ENCODE measurements at places on chromosomes 16 and 17.
A peak's percentile ranks its signal among the peaks of the same experiment; 100 is the strongest.

DNA sequence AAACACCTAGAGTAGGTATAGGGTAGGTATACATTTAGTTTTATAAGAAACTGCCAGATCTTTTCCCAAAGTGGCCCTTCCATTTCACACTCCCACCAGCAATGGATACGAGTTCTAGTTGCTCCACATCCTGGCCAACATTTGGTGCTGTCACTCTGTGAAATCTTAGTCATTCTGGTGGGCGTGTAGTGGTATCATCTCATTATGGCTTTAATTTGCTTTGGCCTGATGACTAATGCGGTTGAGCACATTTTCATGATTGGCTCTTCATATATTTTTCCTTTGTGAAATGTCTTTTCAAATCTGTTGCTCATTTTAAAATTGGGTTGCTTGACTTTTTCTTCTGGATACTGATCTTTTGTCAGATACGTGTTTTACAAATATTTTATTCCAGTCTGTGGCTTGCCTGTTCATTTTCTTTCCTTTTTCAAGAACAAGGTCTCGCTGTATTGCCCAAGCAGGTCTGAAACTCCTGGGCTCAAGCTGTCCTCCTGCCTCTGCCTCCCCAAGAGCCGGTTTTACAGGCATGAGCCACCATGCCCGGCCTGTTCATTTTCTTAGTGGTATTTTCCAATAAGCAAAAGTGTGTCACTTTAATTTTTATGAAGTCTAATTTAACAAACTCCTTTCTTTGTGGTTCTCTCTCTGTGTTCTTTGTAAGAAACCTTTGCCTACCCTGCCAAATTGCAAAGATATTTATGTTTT, 192.4 kb downstream of the SEC14L1 start:
- peak; percentile 96 for DNase-seq

DNA sequence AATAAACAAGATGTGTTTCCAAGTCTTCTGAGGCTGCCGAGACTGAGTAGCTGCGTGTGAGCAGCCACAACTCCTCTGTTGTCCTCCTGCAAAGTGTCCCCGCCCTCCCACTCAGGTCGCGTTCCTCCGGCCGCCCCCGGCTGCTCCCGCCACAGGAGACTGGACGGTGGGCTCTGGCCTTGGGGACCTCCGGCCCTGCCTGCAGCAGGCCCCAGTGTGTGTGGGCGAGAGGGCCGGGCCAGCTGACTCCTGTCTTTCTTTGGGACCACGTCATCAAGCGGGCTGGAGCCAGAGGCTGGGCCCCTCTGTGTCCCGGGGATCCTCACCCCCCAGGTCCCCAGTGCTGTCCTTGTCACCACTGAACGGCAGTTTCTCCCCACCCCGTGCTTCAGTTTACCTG, 175.3 kb downstream of the NPIPB11 start:
- DNase-seq: peak; percentile 46

- DNase-seq: no peak
Measured at GRCh38 chr16:67111951-67112444, 2.3 kb downstream of the PHAF1 start.

- peak; percentile 41 for DNase-seq
Measured at GRCh38 chr16:74999219-74999608, 390 bp downstream of the ZNRF1 start.

GRCh38 chr16:31464348-31464769, 5.1 kb downstream of the ARMC5 start:
- DNase-seq: no peak

- DNase-seq: no peak
Measured at GRCh38 chr17:61943117-61943516, 15.3 kb upstream of the INTS2 start.

- DNase-seq: no peak
Measured at GRCh38 chr17:9329251-9329921, 246.2 kb downstream of the STX8 start.

- no peak for DNase-seq
Measured at GRCh38 chr16:84058211-84058610, 15.6 kb upstream of the SLC38A8 start.

GRCh38 chr17:28216528-28216927, 102.5 kb upstream of the TMEM97 start:
- DNase-seq: peak; percentile 61

- DNase-seq: no peak
Measured at GRCh38 chr16:78230832-78231231, 131.4 kb downstream of the WWOX start.

GRCh38 chr16:81277541-81278080, 37.2 kb upstream of the GAN start:
- DNase-seq: no peak

DNA sequence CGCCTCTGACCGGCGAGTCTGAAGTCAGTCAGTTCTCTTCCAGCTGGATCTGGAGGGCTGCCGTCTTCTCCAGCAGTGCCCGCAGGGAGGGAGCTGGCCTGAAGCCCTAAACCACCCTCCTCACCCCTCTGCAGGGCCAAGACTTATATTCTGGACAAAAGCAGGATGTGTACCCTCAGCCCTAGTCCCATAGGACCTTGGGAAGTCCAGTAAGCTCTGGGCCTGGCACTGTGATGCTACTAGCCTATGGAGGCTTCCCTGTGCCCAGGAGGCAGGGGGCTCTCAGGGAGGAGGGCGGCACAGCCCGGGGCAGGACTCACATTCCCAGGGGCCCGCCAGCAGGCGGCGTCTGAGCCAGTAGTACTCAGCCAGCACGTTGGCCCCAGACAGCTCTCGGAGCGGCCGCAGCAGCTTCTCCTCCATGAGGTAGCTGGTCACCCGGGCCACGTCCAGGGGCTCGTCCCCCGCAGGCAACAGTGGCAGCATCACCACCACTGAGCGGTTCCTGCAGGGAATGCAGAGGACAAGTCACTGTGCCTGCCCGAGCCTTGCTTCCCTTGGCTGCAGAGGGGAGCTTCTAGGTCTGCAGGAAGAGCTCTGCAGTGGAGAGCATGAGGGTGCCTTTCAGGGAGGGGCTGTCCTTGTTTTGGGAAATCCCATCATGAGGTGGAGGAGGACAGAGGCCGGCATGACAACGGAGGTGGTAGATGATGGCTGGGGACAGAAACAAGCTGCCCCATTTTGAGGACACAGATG, 41.7 kb downstream of the RMI2 start:
- peak; percentile 23 for DNase-seq

DNA sequence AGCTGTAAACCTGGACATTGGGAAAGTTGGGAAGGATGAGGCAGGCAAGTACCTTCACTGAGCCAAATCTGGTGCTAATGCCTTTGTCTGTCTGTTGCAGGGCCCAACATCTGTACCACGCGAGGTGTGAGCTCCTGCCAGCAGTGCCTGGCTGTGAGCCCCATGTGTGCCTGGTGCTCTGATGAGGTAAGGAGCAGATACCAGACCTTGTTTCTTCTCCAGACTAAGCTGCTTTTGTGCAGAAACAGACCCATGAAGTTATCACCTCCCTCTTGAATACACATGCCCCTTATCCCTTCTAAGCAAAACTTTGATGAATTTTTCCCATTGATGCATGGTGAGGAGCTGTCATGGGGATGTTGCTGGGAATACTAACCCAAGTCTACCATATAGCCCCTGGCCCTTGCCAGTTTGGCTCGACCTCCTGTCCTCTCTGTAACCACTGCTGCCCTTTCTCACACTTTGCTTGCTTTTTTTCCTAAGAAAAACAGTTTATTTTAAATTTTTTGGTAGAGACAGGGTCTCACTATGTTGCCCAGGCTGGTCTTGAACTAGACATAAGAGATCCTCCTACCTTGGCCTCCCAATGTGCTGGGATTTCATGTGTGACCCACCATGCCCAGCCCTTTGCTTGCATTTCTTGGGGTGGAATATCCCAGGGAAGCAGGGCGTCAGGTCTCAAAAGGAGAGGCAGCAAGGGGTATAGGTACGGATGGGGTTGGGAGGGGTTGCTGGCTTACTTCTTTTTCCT, 20.9 kb downstream of the ITGB3 start:
- no peak for DNase-seq

GRCh38 chr16:55876854-55877253, 1.7 kb upstream of the CES5A start:
- DNase-seq: peak; percentile 8

DNA sequence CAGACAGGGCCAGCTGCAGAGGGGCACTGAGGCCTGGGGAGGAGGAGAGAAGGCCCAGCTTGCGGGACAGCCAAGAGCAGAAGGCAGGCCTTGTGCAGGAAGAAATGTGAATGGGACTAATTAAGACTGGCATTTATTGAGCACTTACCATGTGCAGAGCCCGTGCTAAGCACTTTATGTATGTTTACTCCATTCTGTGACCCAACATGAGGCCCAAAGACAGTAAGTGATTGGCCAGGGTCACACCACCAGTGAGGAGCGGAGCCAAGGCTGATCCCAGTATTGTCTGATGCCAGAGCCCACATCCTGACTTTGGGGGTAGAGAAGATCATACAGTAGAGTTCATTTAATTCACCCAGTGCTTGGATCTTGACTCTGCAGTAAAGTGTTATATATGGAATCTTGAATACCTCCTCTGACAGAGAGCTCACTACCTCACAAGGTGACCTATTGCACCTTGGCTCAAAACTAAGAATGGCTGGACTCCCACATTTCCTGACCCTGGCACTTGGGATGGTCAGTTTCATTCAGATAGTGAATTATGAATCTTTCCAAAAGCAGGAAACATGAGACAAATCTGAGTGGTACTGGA, 13.6 kb downstream of the KATNB1 start:
- DNase-seq: peak; percentile 52

- DNase-seq: no peak
Measured at GRCh38 chr16:4696905-4697847, 3.8 kb downstream of the NUDT16L1 start.

DNA sequence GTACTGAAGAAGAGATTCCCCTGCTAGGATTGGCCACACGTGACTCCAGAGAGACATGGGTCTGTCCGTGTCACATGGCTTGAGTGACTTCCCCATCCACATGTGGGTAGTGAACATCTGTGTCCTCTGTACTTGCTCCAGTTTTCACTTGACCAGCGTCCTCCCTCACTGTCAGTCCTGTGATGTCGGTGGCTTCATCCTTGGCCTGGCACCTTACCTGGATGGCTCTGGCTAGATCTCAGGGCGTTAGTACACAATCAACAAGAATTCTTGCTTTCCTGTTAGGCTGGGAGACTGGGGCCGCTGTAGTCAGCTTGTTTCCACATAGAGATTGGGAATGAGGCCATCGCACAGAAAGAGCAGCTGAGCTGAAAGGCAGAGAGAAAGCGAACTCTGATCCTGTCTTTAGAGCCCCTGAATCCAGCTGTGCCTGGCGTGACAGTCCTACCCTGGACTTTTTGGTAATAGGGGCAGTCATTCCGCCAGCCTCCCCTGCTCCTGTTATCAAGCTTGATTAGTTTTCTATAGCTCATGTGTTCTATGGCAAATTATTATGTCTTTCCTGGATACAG, 227.3 kb downstream of the SNX29 start:
- no peak for DNase-seq

- no peak for DNase-seq
Measured at GRCh38 chr17:57507828-57508227, 237.3 kb downstream of the CCDC182 start.

DNA sequence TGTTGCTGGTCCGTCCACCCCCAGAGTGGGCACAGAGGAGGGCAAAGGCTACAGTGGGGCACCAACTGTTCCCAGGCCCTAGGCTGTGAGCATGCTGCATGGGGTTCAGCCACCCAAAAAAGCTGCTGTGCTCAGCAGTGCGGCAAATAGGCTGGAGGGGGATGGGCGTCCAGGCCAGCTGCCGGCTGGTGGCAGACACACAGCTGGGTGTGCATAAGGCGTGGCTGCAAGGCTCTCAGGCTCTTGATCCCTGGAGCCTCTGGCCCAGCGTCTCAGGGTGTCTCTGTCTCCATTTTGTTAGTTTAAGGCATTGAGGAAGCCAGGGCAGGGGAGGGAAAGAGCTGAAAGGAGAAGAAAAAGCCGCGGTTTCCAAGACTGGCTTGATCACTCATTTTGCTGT, 8.8 kb downstream of the RPL19 start:
- no peak for DNase-seq

DNA sequence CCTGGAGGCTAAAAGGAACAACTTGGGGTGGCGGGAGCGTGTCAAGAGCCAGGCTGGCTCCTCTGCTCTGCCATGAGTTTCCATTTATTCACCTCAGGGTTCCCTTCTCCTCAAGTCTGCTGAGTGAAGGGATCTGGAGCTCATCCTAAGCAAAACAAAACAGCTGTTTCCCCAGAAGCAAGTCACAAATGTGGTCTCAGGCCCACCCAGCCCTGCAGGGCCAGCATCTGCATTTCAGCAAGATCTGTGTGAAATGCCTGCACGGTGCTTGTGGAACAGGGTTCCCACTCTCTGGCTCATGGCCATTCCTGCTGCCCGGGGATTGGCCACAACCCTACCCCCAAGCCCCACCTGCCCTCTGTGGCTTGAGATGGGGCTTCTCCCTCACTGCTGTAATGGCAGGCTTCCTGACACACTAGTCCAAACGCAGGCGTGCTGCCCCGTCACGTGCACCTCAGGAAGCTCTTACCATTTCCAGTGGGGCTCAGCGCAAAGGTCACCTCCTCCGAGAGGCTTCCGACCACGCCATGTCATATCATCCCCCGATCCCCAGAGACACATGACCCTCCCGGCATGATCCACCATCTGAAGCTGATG, 2.3 kb downstream of the SLC38A8 start:
- no peak for DNase-seq

- peak; percentile 72 for DNase-seq
Measured at GRCh38 chr17:64084086-64084939, 45.6 kb downstream of the ERN1 start.

- no peak for DNase-seq
Measured at GRCh38 chr17:77400445-77400870, 259.7 kb downstream of the SEC14L1 start.

GRCh38 chr16:89341697-89342694, 124.5 kb downstream of the ZNF778 start:
- DNase-seq: no peak

DNA sequence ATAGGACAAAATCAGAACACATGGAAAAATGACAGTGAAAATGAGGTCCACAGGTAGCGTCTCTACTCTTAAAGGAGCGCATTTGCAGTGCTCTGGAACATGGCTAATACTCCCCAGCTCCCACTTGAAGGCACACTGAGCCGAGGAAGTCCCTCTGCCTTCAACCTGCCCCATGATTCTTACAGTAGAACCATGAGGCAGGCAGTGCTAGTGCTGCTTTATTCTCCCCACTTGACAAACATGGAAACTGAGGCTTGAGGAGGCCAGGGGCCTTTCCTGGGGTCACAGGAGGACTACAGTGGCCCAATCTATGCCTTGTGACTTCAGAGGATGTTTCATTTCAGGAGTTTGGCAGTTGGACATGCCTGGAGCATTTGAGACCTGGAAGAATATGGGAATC, 244.1 kb upstream of the MAF start:
- no peak for DNase-seq

All from EH (cell line).